ENCODE measurements at places on chromosomes 7 and 10. TPM values are rescaled to one million over a fixed set of nuclear protein-coding genes. Genes with fewer than 3 reads are reported as not detected.

TEX47 gene
- total RNA-seq: 1.2 TPM

DNA sequence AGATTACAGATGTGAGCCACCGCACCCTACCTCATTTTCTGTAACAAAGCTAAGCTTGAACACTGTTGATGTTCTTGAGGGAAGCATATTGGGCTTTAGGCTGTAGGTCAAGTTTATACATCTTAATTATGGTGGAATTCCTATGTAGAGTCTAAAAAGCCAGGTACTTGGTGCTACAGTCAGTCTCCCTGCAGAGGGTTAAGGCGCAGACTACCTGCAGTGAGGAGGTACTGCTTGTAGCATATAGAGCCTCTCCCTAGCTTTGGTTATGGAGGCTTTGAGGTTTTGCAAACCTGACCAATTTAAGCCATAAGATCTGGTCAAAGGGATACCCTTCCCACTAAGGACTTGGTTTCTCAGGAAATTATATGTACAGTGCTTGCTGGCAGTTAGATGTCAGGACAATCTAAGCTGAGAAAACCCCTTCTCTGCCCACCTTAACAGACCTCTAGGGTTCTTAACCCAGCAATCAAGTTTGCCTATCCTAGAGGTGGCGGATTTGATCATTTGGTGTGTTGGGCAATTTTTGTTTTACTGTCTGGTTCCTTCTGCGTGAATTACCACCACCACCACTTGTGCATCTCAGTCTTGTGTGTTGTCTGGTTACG, 6.0 kb downstream of the PPIA start:
- DNase-seq: no peak

- DNase-seq: no peak
Observed at GRCh38 chr10:124696446-124697392, 47.5 kb downstream of the FAM53B start.

GRCh38 chr7:52838981-52839411, 196.4 kb upstream of the POM121L12 start:
- DNase-seq: peak; percentile 90
